ENCODE measurements at places on chromosomes 7 and 10.

GRCh38 chr7:134947329-134947728, 39.0 kb upstream of the AGBL3 start:
- no peak for DNase-seq

DNA sequence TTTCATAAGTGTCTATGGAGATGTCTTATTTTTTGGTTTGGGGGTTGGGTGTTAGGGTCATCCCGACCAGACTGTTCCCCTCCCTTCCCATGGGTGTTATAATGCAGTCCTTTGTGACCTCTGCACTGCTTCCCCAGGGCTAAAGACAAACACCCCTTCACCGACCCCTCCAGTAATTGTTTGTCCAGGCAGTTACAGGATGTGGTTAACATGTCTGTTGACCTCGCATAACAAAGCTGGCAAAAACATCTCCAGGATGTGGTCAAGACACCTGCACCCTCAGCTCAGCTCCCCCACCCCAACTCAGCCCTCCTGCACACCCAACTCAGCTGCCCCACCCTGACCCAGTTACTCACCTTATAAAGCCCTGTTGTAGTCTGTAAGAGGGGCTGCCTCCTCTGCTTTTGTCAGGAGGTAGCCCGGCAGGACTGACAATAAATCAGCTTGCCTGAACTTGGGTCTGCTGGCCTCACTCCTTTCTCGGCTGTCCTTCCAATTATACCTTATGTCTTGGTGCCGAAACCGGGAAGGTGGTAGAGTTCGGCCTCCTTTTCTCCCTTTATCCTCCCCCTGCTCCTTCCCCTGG, 102.2 kb downstream of the ZNF92 start:
- DNase-seq: no peak

GRCh38 chr7:7138897-7139296, 43.4 kb upstream of the C1GALT1 start:
- DNase-seq: no peak

GRCh38 chr7:92075455-92076158, 58.7 kb downstream of the CYP51A1 start:
- no peak for DNase-seq

GRCh38 chr10:110903280-110904278, 15.4 kb downstream of the BBIP1 start:
- DNase-seq: no peak
